Activated T-cell treated with anti-CD3 and anti-CD28 coated beads, Interleukin-2, amount 50 U/mL, for 4 hours (primary cell): ENCODE measurements at places on chromosomes 16 and 17. TPM values are rescaled to one million over a fixed set of nuclear protein-coding genes. Genes with fewer than 3 reads are reported as not detected.

The GNG13 gene
- total RNA-seq: not detected

The ROGDI gene
- 4.1 TPM for total RNA-seq

DNA sequence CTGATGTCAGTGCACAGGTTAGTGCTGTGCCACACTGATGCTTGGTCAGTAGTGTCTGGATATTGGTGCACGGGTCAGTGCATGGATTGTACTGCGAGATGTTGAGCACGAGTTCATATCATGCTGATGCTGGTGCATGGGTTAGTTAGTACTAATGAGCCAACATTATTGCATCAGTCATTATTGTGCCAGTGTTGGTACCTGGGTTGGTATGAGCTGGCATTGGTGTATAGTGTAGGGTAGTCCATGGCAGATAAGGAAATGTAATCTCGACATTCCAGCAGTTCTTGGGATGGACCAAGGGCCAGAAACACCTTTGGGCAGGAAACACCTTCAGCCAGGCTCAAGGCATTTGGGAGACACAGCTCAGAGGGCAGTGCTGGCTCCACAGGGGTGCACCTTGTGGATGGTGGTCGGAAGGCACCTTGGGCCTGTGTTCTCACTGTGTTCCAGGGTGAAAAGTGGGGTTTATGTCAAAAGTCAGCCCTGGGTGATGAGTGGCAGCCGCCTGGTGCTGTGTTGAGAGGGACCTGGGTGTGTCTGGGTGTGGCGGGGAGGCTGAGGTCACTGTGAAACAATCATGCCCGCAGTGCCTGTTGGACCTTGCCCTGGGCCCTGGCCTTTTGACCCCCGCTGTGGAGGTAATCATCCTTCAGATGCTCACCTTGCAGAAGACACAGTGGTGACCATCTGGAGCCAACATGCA lies 100.7 kb upstream of the ZNF469 start:
- no peak for DNase-seq

The ITPRIPL2 gene
- 6.0 TPM for total RNA-seq

DNA sequence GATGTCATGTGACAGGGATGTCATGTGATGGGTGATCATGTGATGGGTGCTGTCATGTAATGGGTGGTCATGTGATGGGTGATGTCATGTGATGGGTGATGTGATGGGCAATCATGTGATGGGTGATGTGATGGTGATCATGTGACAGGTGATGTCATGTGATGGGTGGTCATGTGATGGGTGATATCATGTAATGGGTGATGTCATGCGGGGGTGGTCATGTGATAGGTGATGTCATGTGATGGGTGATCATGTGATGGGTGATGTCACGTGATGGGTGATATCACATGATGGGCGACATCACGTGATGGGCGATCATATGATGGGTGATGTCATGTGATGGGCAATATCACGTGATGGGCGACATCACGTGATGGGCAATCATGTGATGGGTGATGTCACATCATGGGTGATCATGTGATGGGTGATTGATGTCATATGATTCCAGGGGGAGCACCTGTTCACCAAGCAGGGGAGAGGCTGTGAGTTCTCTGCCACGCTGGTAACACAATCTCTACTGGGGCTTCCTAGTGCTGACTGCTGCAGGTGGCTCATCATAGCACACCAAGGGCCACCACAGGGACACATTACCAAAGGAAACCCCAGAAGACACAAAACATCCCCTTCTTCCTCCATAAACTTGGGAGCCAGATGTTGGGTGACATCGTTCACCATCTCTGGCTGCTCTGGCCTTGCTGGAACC lies 16.5 kb downstream of the CD300LB start:
- no peak for DNase-seq

DNA sequence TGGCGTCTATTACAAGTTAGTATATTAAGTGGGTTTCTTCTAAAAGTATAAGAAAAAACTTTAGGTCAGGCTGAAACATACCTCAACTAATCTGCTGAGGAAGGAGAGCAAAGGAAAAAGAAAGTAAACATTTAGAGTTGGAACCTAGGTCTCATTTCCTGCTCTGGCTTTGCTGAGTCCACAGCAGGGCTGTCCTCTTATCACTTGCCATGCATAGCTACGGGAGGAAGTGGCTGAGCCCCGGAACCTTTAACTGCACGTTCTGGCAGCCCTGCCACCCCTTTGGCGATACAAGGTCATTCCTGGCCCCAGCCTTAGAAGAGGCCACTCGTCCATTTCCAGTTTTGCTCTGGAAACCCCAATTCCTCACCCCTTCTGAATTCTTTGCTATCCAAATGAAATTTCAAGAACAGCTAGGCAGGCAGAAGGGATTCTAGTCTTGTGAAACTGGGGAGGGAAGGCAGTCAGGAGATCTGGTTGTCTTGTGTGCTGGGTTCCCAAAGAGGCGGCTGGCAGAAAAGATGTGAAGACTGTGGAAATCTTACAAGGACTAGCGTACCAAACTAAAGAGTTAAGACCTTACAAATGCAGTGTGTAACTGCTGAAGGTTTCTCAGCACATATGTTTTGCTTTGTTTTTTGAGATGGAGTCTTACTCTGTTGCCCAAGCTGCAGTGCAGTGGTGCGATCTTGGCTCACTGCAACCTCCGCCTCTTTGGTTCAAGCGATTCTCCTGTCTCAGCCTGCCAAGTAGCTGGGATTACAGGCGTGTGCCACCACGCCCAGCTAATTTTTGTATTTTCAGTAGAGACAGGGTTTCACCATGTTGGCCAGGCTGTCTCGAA lies 19.1 kb downstream of the WIPI1 start:
- no peak for DNase-seq

The KRT32 gene
- not detected for total RNA-seq

The IL21R gene
- 90.7 TPM for total RNA-seq

The ABCA5 gene
- 13.6 TPM for total RNA-seq

GRCh38 chr16:49596068-49596467 lies 222.5 kb downstream of the C16orf78 start:
- no peak for DNase-seq

DNA sequence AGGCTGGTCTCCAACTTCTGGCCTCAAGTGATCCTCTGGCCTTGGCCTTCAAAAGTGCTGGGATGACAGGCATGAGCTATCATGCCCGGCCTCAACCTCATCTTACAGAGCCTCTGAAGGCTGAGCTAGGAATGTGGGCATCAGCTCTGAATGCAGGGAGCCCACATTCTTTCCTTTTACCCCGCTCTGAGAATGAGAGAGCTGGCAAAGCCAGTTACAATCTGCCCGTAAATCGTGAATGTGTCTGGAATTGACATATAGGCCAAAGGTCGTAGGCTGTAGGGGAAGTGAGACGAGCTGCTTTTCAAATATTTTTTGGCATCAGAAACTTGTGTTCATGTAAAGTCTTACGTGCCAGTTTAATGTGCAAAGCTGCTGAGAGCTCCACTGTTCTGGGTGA lies 4.5 kb downstream of the TMEM238L start:
- DNase-seq: no peak

- no peak for DNase-seq
Measured at GRCh38 chr17:31398381-31399311, 7.2 kb downstream of the RAB11FIP4 start.

The KRTAP4-3 gene
- not detected for total RNA-seq

DNA sequence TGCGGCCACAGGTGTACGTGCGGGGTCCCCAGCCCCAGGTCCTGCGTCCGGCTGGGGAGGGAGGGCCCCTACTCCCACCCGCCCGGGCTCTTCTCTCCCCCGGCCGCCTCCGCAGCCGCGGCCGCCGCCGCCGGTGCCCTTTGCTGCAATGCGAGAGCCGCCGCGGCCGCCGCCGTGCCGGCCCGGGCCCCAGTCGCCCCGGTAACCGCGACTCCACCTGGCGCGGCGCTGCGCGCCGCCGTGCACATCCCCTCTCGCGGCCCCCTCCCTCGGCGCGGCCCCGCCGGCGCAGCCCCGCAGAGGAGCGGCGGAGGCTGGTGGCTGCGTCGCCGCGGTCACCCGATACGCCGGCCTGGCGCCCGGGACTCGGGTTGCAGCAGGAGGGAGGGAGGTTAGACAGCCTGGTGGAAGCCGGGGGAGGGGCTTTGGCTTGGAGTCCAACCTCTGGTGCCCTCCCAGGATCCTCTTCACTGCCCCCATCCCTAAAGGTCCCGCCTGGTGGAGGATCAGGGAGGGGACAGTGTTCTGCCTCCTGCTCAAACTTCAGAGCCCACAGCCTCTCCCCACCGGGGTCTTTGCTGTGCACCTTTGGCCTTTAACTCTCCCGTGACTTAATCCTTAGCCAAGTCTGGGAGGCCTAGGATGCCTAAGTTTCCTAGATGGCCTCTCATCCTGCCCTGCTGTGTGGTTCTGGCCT lies 32.9 kb downstream of the SRCIN1 start:
- no peak for DNase-seq

DNA sequence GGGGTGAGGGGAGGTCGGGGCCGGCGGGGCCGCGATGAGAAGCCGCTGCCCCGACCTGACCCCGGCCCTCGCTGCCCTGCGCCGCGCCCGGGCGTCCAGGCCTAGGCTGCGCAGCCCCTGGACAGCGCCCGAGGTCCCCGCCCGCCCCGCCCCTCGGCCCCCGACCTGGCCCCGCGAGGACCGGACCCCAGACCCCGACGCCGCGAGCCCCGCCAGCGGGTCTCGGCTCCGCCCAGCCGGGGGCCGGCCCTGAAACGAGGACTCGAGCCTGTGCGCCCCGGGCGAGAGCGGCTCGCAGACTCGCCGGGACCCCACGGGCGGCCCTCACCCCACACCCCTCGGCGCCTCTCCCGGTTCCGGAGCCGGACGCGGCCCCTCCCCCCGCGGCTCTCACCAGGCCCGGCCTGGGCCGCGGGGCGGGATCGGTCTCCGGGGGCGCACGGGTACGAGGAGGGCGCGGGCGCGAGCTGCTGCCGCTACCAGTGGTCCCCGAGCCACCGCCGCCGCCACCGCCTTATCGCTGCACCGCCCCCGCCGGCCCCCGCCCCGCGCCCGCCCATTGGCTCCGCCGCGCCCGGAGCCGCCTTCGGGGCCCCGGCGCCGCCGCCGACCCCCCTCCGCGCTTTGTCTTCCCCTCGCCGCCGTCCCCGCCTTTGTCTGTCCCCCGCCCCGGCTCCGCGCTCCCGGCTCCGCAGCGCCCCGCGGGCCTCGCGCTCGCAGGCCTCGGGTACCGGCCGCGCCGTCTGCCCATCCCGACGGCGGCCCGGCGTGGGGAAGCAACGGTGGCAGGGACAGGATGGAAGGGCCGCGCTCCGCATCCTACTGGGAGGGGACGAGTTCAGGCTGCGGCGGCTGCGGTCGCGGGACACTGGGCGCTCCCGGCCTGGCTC lies at the start of gene LIMD2:
TSS of gene LIMD2 (minus strand) at position 488 of the 890 bp plus-strand sequence. CDS start 827 bp downstream, outside the sequence.
- DNase-seq: peak; percentile 84

DNA sequence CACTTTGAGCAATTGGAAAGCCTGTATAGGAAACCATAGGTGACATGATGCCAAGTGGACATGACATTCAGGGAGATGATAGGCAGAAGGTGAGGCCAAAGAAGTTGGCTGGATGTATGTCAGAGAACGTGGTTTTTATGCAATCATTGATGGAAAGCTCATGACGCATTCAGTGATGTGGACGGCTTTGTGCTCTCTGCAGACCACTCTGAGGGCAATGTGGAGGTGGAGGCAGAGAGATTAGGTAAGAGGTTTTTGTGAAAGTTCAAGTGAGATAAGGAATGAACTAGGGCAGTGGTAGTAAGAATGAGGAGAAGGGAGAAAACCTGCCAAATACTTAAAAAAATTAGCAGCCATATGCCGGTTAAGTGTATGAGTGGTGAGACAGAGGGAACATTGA lies 99.0 kb downstream of the PRKCA start:
- no peak for DNase-seq

- DNase-seq: no peak
Measured at GRCh38 chr16:69483611-69484010, 59.2 kb downstream of the CYB5B start.

The CTRL gene
- total RNA-seq: 10.4 TPM

The CCL1 gene
- 3.6 TPM for total RNA-seq

The SRCIN1 gene
- not detected for total RNA-seq

- no peak for DNase-seq
Measured at GRCh38 chr17:10034719-10035475, 129.8 kb upstream of the RCVRN start.

DNA sequence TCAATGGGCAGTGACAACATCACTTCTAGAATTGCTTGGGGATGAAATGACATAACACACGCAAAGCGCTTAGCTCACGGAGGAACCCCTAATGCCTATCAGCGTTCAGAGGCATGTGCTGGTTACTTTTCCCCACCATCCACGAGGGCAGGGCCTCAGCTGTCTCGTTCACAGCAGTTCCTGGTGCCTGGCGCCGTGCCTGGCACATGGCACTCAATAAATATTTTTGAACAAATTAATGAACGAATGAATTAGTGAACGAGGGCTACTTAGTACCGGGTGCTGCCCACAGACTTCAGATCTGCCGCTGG lies 14.1 kb upstream of the CIBAR2 start:
- DNase-seq: no peak

- no peak for DNase-seq
Measured at GRCh38 chr16:4096509-4096908, 19.7 kb downstream of the ADCY9 start.

GRCh38 chr17:3857261-3858105 lies 11.4 kb upstream of the NCBP3 start:
- DNase-seq: no peak

DNA sequence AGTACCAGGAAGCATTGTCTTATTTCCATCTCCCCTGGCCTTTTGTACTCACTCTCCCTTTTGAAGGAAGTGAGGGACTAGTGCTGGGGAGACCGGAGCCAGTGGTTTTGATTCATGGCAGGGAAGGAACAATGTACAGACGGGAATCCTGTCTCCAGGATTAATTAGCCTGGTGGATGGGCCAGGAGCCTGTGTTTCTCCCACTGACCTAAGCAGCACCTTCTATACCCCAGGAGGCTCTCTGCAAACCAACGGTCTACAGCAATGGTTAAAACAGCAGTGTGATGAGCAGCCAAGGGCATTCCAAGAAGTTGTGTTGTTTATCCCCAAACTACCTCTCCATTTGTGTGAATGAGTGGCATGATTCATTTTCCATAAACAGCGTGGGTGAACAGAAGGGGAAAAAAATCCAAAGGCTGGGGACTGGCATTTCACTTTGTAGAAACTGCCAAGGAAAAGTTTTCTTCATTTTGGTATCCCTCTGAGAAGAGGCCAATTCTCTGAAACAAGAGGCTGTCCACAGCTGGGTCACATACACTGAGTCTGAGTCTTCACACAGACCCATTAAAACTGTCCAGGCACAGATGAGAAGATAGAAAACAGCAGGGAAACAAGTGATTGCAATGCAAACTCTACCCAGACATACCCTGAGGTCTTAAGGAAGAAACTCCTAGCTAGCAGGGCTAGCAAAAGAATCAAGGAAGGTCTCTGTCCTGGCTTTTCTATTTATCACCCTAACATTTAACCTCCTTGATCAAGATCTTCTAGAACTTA lies 18.1 kb downstream of the ANKFN1 start:
- no peak for DNase-seq

DNA sequence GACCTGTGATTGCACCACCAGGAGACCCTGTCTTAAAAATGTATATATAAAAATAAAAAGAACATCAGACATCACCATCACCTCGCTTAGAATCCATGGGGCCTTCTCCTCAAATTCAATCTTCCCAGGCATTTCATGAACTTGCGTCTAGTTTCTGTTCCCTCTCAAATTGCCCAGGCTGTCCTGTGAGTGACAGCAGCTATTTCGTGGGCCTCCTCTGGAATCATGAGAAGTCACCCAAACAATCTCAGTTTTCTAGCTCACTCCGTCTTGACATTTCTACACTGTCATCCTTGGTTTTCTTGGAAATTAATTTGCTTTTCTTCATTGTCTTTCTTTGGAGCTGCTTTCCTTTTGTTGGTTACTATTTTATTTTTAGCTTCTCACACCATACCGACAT lies 7.3 kb downstream of the SLC52A1 start:
- no peak for DNase-seq
